Neural progenitor cell (in vitro differentiated cells): ENCODE measurements at places on chromosomes 4 and X.

GRCh38 chrX:17635231-17635630 is 102.1 kb upstream of the SCML1 start:
- H3K36me3 ChIP-seq = no peaks in the 10 kb centered on the region
- H3K27me3 ChIP-seq = no peaks in the 10 kb centered on the region

- H3K36me3 ChIP-seq = no peaks in the 10 kb centered on the region
- H3K27me3 ChIP-seq = no peaks in the 10 kb centered on the region
- H3K4me1 ChIP-seq = no peaks in the 10 kb centered on the region
- DNase-seq = no peak
- H3K27ac ChIP-seq = no peak overlapping the region
These were observed 43.9 kb downstream of the RAB40A start for GRCh38 chrX:103475381-103475780.

DNA sequence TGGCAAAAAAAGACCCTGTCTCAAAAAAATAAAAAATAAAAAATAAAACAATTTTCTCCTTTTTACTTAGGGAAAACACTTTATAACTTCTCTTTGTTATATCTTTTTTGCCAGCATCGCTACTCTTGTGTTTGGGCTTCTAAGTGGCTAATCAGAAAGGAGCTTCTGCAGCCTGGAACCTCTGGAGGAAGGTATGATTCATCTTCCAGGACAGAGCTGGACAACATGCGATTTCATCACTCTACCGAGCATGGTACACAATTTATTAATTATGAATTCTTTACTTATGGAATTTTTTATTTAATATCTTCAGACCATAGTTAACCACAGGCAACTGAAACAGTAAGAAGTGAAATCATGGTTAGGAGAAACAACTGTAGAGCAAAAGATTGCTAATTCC is 1254.3 kb upstream of the AGA start:
- peaks cover 7% of the 10 kb centered on the region for H3K4me1 ChIP-seq
- H3K27me3 ChIP-seq = no peaks in the 10 kb centered on the region
- DNase-seq = no peak
- no peak overlapping the region for H3K4me3 ChIP-seq

DNA sequence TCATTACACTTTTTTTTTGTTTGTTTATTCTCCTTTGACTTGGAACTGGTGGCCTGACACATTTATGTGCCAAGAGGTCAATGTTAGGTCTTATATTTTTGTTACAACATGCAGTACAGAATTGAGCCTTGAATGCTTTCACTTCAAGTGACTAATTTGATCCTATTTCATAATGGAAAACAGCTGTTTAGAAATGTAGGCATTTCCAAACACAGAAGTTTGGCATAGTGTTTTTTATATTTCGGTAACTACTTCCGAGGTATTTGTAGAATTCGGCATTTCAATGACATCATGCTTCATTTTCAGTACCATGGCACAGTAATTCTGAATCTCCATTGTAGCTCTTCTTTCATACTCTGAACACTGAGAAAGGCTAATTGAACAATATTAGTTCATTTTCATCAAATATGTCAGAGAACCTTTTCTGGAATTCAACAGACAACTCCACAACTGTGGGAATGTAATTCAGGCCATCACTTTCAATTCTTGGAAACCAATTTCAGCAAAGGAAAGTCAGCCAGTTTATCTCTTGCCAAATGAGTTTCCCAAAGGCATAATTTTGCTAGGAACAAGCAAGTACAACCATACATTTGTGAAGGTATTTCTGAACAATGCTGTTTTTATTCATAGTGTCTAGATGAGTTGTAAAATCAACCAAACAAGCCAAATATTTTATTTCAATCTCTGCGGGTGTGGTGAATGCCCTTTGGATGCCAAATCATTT is 11.4 kb downstream of the FAM120C start:
- no peak overlapping the region for H3K27ac ChIP-seq
- H3K4me3 ChIP-seq = no peak overlapping the region
- no peaks in the 10 kb centered on the region for H3K27me3 ChIP-seq
- H3K36me3 ChIP-seq = no peaks in the 10 kb centered on the region
- DNase-seq = no peak

DNA sequence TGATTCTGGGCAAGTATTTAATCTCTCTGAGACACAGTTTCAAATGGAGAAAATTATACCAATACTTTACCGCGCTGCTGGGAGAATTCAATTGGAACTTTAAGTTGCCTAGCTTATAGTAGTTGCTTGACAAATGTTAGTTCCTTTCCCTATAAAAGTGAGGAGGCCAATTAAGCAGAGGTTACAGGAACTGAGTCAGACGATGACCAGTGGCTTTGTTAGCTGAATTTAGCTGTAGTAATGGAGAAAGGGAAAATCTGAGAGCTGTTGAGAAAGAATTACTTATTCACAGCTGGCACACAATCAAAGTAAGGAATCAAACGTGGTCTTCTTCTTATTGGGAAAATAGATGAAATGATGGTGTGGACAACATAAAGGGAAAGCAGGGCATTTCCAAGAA is 29.6 kb downstream of the SMARCA1 start:
- H3K4me3 ChIP-seq = no peak overlapping the region
- H3K27ac ChIP-seq = no peak overlapping the region
- H3K27me3 ChIP-seq = no peaks in the 10 kb centered on the region
- H3K36me3 ChIP-seq = peaks cover 17% of the 10 kb centered on the region
- no peaks in the 10 kb centered on the region for H3K4me1 ChIP-seq

GRCh38 chr4:82090717-82091116 is 283.1 kb downstream of the HNRNPD start:
- no peak overlapping the region for H3K4me3 ChIP-seq
- no peaks in the 10 kb centered on the region for H3K36me3 ChIP-seq
- no peaks in the 10 kb centered on the region for H3K4me1 ChIP-seq
- DNase-seq = no peak
- H3K27ac ChIP-seq = no peak overlapping the region
- no peaks in the 10 kb centered on the region for H3K27me3 ChIP-seq

DNA sequence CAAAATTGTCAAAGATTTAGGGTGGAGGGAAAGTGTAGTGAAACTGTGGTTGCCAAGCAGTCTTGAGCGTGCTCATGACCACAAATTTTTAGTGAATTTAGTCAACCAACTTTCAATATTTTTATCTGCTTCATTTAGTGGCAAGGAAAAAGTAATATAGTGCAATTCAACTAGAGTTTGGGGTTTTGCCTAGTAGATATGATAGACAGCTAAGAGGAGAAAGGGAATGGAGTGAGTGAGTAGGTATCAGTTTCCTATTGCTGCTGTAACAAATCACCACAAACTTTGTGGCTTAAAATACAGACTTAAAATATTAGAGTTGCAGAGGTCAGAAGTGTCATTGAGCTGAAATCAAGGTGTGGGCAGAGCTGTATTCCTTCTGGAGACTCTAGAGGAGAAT is 3.7 kb upstream of the CT47C1 start:
- H3K27me3 ChIP-seq = no peaks in the 10 kb centered on the region
- DNase-seq = no peak
- no peaks in the 10 kb centered on the region for H3K36me3 ChIP-seq
- H3K4me1 ChIP-seq = no peaks in the 10 kb centered on the region

GRCh38 chr4:165580351-165580905 is 201.6 kb downstream of the CPE start:
- H3K4me3 ChIP-seq = no peak overlapping the region
- no peak overlapping the region for H3K27ac ChIP-seq
- no peak for DNase-seq
- H3K27me3 ChIP-seq = no peaks in the 10 kb centered on the region
- no peaks in the 10 kb centered on the region for H3K4me1 ChIP-seq

GRCh38 chrX:15755091-15755490 is 17.0 kb downstream of the CA5B start:
- no peaks in the 10 kb centered on the region for H3K27me3 ChIP-seq
- peaks cover 8% of the 10 kb centered on the region for H3K4me1 ChIP-seq
- H3K4me3 ChIP-seq = no peak overlapping the region
- no peak overlapping the region for H3K27ac ChIP-seq

DNA sequence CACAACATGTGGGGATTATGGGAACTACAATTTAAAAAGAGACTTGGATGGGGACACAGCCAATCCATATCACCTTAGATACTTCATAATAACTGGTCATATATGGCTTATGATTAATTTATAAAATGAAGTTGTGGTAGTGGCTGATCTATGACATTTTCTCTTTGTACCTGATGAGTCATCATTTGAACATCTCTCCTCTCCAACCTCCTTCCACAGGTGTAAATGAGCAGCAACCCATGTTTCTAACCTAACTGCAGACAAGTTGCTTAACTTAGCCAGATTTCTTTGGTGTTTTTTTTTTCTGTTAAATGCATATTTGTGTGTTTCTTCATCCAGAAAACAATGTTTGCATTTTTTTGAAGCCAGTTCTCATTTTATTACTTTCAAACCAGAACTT is 42.6 kb downstream of the SPANXA2 start:
- H3K36me3 ChIP-seq = no peaks in the 10 kb centered on the region
- H3K4me1 ChIP-seq = no peaks in the 10 kb centered on the region
- H3K27me3 ChIP-seq = no peaks in the 10 kb centered on the region
- DNase-seq = no peak
- H3K4me3 ChIP-seq = no peak overlapping the region

GRCh38 chr4:33270403-33270802 is 2550.2 kb downstream of the PCDH7 start:
- H3K27ac ChIP-seq = no peak overlapping the region
- H3K27me3 ChIP-seq = no peaks in the 10 kb centered on the region
- H3K36me3 ChIP-seq = no peaks in the 10 kb centered on the region
- no peak overlapping the region for H3K4me3 ChIP-seq
- no peak for DNase-seq

DNA sequence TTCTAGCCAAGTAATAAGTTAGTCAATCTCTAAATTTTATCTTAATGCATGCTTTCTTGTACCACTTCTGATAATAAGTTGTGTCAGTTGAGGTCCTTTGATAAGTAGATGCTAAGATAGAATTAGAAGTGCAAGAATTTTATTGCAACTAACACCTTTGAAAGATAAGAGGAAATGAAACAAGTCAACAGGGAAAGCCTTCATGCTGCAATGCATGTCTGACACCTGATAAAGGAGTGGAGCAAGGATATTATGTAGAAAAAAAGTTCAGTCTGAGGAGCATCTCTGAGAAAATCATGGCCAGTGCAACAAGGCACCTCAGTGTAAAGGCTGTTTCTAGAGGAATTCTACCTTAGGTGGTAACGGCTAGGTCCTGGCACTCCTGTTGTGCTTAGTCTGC is 210.7 kb upstream of the PPP1R2C start:
- H3K4me1 ChIP-seq = peaks cover 7% of the 10 kb centered on the region
- H3K27ac ChIP-seq = no peak overlapping the region
- H3K4me3 ChIP-seq = no peak overlapping the region
- no peaks in the 10 kb centered on the region for H3K27me3 ChIP-seq
- no peak for DNase-seq

- H3K4me3 ChIP-seq = no peak overlapping the region
- H3K36me3 ChIP-seq = no peaks in the 10 kb centered on the region
- DNase-seq = peak; percentile 53
- H3K4me1 ChIP-seq = no peaks in the 10 kb centered on the region
- no peaks in the 10 kb centered on the region for H3K27me3 ChIP-seq
- no peak overlapping the region for H3K27ac ChIP-seq
These were observed 85.0 kb upstream of the ZNF81 start for GRCh38 chrX:47751670-47752069.

DNA sequence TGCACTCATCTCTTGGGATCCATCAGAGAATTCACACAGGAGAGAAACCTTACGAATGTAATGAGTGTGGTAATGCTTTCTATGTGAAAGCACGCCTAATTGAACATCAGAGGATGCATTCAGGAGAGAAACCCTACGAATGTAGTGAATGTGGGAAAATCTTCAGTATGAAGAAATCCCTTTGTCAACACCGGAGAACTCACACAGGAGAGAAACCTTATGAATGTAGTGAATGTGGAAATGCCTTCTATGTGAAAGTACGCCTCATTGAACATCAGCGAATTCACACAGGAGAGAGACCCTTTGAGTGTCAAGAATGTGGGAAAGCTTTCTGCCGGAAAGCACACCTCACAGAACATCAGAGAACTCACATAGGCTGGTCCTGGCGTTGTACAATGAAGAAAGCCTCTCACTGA is 42.8 kb downstream of the ZNF157 start:
- no peak overlapping the region for H3K4me3 ChIP-seq
- H3K36me3 ChIP-seq = no peaks in the 10 kb centered on the region
- no peaks in the 10 kb centered on the region for H3K4me1 ChIP-seq
- H3K27ac ChIP-seq = no peak overlapping the region
- DNase-seq = no peak

- no peak overlapping the region for H3K27ac ChIP-seq
- no peak for DNase-seq
- no peak overlapping the region for H3K4me3 ChIP-seq
These were observed 52.5 kb upstream of the TADA2B start for GRCh38 chr4:6990661-6991060.

GRCh38 chr4:124945422-124945821 is 232.9 kb upstream of the ANKRD50 start:
- no peaks in the 10 kb centered on the region for H3K27me3 ChIP-seq
- H3K4me1 ChIP-seq = no peaks in the 10 kb centered on the region
- no peak overlapping the region for H3K4me3 ChIP-seq
- DNase-seq = no peak
- H3K27ac ChIP-seq = no peak overlapping the region

DNA sequence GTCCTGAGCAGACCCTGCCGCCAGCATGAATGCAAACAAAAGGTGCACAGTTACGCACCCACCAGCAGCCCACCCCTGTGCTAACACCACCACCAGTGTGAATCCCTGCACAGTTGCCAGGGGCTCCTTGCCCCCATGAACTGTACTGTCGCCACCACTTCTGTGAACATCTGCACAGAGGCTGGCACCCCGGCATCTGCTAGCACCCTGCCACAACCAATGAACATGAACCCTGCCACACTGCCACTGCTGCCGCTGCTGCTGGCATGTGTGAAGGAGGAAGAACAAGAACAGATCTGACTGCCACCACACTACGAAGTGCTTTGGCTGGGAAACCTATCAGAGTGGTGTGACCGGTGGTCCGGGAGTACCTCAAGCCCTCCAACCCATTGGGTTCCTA is 261.3 kb downstream of the PARM1 start:
- H3K4me1 ChIP-seq = no peaks in the 10 kb centered on the region
- no peak overlapping the region for H3K27ac ChIP-seq
- no peaks in the 10 kb centered on the region for H3K36me3 ChIP-seq
- no peak for DNase-seq
- no peaks in the 10 kb centered on the region for H3K27me3 ChIP-seq
- no peak overlapping the region for H3K4me3 ChIP-seq

DNA sequence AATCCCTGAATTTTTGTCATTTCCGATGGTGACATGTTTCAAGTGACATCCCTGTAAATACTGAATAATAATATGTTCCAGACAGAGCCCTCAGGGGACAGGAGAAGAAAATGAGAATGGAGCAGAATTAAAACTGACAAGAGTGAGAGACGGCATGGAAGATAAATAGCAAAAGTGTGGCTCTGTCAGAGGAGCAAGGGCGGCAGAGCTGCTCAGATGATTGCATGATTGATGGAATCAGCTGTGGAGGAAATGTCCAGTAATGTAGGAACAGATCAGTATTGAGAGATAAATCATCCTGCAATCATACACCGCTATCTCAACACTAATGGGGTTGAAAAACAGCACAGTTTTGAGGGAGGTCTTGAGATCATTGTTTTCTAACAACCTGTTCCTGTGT is 350.3 kb downstream of the STIM2 start:
- no peak overlapping the region for H3K4me3 ChIP-seq
- no peaks in the 10 kb centered on the region for H3K27me3 ChIP-seq
- DNase-seq = no peak
- no peak overlapping the region for H3K27ac ChIP-seq
